Hepatocyte (in vitro differentiated cells): ENCODE measurements at places on chromosomes 6 and 20. TPM values are rescaled to one million over a fixed set of nuclear protein-coding genes. Genes with fewer than 3 reads are reported as not detected.

DNA sequence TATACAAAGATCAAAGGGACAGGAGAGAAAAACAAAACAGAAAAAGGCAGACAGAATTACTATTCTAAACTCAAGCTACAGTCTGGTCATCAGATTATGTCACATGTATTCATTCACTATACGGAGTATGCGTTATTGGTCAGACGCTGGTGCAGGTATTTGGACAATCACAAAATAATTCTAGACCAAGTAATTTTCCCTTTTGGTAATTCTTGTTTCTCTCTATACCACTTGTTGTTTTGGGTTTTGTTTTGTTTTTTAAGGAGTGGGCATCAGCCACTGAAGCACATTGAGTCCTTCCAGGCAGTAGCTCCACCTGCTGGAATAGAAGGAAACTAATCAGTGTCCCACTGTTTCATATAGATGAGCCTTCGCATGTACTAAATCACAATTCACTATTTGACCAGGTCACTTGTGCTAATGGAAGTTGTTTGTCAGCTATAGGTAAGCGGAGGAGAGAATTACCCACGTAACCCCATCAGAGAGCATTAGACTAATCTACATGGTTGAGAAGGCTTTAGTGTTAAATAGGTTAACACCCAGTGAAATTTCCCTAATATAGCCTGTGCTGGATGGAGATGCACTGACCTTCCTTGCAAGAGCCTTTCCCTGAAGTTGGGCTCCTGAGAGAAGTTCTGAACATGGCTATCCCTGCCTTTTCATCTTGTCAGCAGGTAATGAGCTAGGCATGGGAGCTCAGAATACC lies 77.9 kb downstream of the TNFAIP3 start:
- DNase-seq = peak; percentile 55

DNA sequence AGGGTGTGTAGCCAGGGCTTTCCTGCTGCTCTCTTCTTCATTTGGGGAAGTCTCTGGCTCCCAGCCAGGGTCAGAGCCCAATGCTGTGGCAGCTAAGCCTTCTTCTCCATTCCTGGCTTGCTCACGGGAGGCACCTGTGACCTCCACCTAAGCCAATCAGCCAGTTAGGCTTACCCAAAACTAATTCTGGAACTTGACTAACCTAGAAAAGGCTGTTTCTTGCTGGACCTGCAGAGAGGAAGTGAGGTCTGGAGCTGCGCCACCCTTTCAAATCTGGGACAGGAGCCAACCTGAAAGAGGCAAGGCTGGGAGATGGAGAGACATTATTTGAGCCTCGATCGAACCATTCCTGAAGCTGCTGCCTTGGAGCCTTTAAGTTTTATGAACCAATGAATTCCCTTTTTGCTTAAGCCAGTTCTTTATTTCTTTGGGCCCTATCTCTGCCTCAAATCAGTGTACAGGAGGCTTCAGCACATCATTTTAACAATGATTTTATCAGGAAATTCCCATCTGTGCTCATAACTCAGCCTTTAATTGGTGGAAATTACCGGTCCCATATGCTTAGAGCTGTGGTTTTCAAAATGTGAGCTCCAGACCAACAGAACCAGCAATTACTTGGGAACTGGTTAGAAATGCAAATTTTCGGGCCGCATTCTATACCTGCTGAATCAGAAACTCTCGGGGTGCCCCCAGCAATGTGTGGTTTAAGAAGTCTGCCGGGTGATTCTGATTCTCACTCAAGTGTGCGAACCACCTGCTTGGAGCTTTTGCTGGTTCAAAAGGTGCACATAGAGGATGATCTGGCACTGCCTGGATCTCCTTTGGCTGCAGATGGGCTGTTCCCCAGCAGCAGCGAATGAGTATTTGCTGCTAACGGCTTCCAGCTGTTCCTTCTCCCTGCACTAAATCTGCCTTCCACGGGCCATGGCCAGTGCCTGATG lies 97.4 kb upstream of the RNF24 start:
- no peak for DNase-seq

GRCh38 chr20:19079536-19080299 lies 132.7 kb upstream of the SLC24A3 start:
- DNase-seq = no peak

GRCh38 chr20:10007747-10008146 lies 27.0 kb upstream of the ANKEF1 start:
- DNase-seq = no peak

- no peak for DNase-seq
These were observed 154.6 kb upstream of the SOX4 start for GRCh38 chr6:21438986-21439352.

DNA sequence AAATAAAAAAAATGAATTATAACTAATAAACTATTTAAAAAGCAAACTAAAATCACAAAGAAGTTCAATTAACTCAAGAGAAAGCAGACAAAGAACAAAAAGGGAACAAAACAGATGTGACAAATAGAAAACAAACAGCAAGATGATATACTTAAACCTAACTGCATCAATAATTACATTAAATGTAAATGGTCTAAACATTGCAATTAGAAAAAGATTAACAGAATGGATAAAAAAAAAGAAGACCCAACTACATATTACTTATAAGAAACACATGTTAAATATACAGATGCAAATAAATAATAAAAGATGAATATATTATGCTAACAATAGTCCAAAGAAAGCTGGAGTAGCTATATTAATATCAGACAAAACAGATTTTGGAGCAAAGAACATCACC lies 35.1 kb upstream of the RAB22A start:
- no peak for DNase-seq

GRCh38 chr6:30219244-30219643 lies 6.0 kb upstream of the TRIM26 start:
- peak; percentile 74 for DNase-seq

C6orf118 gene
- total RNA-seq = not detected in 2 replicates

DYNLT2 gene
- total RNA-seq = 2.9 and 4.0 TPM in 2 replicates

HSPA12B gene
- 3.4 and 3.7 TPM in 2 replicates for total RNA-seq

TPBG gene
- 24.8 and 32.0 TPM in 2 replicates for total RNA-seq

AGPAT4 gene
- 7.7 and 10.6 TPM in 2 replicates for total RNA-seq
